T1000 (cell line): ENCODE measurements at places on chromosomes 3 and 15.

DNA sequence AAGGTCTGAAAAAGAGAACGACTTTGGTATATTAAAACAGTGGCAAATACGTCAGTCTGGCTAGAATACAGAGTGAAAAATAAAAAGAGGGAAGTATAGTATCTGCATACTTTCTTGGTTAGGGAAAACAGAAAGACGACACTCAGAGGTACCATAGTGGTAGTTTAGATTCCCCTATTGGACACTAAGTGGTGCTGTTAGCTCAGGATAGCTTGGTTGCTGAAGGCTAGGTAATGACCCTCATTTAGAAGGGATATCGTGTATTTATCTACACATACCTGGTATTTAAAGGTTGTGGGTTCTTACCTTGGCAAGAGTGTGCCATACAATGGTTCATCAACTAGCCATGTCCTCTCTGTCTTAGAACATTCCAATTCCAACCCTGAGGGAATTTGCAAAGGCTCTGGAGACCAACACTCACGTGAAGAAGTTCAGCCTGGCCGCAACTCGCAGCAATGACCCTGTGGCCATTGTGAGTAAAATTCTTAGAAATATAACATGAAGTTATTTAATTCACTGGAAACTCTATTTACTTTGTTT, 31.0 kb downstream of the TMOD2 start:
- DNase-seq: no peak

GRCh38 chr15:61796056-61796455, 264.2 kb downstream of the VPS13C start:
- no peak for DNase-seq

DNA sequence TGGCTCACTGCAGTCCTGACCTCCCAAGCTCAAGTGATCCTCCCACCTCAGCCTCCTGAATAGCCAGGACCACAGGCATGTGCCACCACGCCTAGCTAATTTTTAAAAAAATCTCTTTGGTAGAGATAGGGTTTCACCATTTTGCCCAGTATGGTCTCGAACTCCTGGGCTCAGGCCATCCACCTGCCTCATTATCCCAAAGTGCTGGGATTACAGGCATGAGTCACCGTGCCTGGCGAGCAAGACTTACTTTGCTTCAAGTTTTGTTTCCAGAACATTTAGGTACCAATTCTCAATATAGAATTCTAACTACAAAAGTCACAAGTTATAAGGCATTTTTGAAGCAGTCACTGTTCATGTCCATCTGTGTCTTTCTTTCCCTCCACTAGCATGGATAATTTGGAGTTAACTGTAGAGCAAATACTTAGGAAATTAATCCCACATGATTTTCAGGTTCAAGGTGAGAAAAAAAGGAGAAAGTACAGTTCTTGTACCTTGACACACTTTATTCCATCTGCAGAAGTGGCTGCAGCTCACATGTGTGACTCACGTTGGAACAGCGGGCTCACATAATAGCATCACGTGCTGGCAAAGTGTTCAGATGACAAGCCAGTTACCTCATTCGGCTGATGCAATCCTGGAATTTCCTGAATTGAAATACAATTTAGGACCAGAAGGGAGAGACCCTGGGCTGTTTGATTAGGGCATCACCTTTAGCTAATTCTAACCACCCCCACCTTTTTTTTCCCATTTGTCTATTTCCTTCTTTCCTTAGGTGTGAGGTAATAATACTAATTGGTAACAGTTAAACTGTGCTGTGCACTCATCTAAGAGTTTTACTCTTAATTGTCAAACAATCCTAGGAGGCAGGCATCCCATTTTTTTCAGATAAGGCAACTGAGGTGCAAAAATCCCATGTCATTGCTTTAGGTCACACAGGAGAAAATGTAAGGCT, 46.9 kb upstream of the NEDD4 start:
- DNase-seq: peak; percentile 42

DNA sequence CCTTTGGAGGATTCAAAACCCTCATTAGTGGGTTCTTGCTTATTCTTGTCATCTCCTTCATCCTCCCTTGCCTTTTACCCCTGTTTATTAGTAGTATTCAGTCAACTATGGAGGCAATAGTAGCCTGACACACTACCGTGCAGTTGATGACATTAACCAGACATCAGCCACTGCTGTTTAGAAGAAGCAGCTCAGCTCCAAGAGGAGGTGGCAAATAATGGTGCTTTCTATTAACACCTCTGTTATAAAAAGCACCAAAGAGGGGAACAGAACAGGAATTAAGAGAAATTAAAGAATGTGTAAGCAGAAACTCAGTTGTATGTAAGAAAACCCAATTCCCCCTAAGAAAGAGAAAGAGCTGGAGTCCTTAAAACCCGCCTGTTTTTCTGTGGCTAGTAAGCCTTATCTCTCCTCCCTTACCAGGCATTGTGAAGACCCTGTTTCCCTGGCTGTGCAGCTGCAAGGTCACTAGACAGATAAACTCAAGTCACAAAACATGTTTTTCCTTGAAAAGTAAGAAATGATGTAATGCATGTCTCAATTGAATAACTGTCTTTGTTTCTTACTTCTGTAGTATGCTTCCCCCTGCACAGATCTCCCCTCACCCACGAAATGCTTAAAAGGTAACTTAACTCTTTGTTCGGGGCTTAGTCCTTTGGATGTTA, 21.2 kb downstream of the CCR4 start:
- no peak for DNase-seq

- DNase-seq: no peak
Observed at GRCh38 chr3:133413161-133414020, 13.5 kb downstream of the BFSP2 start.

DNA sequence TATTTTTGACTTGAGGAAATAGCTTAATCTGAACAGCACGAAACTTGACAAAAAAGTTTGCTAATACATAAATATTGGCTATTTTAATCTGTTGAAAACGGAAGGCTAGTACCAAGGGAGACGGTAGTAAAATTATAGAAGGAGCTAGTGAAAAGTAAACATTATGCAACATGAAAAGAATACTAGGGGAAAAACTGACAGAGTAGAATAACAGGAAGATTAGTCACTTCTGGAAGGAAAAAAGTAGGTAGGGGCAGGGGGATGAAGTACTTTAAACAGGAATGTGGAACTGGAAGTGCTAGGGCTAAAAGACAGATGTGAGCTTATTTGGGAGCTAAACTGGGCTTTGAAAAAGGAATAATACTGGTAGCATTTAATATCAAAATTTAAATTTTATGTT, 60.1 kb downstream of the MBNL1 start:
- no peak for DNase-seq

GRCh38 chr3:184171562-184171961, 3.1 kb upstream of the AP2M1 start:
- DNase-seq: peak; percentile 24

- DNase-seq: no peak
Observed at GRCh38 chr3:123096731-123097130, 29.9 kb downstream of the PDIA5 start.

GRCh38 chr15:88800026-88800425, 3.2 kb upstream of the ACAN start:
- no peak for DNase-seq

GRCh38 chr15:87144775-87145174, 1065.1 kb downstream of the AGBL1 start:
- no peak for DNase-seq

GRCh38 chr3:147705651-147706051, 296.5 kb downstream of the ZIC1 start:
- no peak for DNase-seq

GRCh38 chr3:55885721-55886120, 398.6 kb upstream of the WNT5A start:
- DNase-seq: no peak

- no peak for DNase-seq
Observed at GRCh38 chr3:41411065-41411464, 211.8 kb downstream of the CTNNB1 start.

- no peak for DNase-seq
Observed at GRCh38 chr3:124730941-124731297, 667 bp downstream of the UMPS start.

- DNase-seq: no peak
Observed at GRCh38 chr3:124760601-124761000, 30.3 kb downstream of the UMPS start.

DNA sequence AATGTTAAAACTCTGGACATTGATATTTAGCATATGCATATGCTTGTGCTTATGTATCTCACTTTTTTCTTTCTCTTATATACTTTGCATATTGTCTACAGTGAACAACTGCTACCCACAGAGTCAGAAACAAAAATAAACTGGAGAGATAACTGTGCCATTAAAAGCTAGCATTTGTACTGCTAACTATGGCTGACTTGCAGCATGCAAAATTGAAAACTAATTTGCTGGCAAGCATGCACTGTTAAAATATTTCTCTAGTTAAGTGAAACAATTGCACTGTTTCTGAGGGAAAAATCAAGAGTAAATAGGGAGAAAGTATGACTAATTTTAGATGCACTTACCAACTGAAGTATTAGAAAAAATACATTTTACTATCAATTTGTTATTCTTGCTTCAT, 177.8 kb downstream of the CBLB start:
- no peak for DNase-seq

GRCh38 chr15:91380114-91380513, 280.1 kb downstream of the SV2B start:
- DNase-seq: no peak

DNA sequence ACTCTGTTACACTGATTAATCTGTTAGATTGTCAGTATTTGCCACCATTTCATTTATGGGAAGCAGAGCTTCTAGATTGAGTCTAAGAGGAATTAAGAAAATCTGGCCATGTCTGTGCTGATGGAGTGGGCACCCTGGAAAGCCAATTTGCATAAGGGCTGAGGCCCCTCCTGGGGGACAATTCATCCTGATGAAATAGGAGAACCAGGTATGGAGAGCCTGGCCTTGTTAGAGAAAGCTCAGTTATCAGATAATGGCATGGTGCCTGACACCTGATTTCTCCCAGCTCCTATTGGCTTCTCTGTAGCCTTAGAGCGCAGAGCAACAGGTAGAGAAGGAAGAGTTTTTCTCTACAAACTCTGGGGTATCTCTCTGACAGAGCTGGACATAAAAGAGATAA, 114.2 kb downstream of the EBLN2 start:
- no peak for DNase-seq

DNA sequence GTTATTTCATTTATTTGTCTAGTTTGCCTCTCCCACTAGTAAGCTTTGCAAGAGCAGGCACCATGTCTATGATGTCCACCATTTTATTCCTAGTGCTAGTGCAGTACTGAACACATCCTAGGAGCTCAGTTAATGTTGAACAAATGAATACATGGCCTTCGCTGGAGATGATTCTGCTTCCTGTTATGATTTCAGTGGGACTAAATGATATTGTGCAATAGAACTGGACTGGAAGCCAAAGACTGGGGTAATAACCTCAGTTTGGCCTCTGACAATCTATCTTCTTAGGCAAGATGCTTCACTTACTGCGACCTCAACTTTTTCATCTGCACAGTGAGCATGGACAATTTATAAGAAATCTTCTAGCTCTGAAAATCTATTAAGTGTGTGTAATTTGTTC, 191.3 kb downstream of the ADAMTSL3 start:
- no peak for DNase-seq

- no peak for DNase-seq
Observed at GRCh38 chr3:76352511-76353284, 567.3 kb upstream of the ZNF717 start.

DNA sequence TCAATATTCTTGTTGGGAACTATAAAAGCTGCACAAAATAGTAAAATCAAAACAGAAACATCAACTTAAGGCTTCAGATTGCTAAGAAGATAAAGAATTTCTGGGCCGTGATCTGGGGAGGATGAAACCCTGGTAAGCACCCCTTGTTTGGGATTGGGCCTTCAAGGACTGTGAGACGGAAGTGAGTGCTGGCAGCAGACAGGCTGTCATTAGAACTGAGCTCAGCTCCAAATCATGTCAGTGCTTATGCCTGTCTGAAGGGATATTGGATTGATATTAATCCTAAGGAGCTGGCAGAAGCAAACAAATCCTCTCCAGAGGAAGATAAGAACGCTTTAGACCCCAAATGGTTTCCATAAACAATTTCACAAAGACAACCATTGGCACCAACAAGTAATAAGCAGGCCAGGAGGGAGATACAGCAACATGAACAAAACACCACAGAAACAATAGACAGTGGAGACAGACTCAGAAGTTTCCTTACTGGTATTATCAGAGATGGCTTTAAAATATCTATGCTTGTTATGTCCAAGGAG, 72.6 kb upstream of the CTXND1 start:
- no peak for DNase-seq

- DNase-seq: no peak
Observed at GRCh38 chr15:58604455-58604923, 145.0 kb downstream of the ADAM10 start.

DNA sequence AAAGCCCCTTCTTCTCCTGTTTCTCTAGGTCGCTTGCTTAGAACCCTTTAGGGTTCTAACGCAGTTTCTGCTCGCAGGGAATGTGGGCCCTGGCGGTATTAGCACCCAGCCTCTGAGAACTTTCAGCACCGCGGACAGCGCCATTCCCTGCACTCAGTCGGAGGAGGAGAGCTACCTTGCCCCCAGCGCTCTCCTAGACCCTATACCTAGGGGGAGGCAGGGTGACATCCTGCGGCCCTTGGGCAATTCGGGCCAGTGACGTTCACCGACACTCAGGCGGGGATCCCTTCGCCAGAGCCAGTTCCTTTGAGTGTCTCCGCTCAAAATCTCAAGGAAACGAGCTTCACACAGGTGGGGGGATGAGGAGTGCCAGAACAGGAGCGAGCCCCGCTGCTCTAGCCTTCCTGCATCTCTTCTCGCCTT, 1.3 kb downstream of the SLC7A14 start:
- peak; percentile 50 for DNase-seq

GRCh38 chr3:185830018-185830797, 5.4 kb upstream of the IGF2BP2 start:
- no peak for DNase-seq

- DNase-seq: no peak
Observed at GRCh38 chr3:5210926-5211325, 23.4 kb downstream of the EDEM1 start.

DNA sequence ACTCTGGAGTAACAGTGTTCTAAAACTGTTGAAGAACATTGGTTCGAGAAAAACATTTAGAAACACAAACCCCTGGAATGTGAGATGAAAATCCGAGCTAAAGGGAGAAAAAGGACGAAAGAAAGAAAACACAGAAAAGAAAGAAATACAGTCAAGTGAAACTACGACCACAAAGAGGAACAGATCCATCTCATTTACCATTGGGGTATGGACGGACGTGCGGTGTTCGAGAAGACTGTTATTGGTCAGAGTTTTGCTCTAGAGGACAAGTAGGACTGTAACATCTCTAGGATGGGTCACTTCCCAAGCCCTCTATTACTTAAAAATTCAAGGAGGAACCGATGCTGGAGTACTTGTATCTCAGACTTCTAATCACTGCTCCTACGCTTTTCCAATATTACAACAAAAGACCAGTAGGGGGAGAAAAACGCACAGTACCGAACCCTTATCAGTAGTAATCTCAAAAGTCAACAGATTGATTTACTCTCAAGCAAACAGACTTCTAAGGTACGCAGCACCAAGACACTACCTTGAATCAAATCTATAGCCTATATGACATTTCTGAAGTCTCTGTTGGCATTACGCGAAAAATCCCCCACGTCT, 1.1 kb upstream of the PIK3CA start:
- DNase-seq: peak; percentile 44

DNA sequence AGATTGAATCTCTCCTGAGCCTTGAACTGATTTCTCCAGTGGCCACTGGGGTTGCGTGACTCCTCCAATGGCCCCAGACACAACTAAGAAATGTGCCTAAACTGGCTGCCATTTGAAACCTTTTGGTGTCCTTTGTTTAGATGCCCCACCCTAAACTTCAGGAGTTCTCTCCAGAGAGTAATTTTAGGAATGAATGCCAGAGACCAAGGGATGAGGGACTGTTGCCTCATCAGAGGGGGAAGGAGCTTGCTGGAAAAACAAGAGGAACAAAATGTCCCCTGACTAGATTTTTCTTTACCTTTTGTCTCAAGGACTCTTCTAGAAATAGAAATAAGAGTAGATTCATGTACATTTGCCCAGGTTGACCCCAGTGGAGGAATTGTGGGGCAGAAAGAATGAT, 8.1 kb upstream of the ADPRH start:
- no peak for DNase-seq
